ENCODE measurements at places on chromosomes 2 and 18.

DNA sequence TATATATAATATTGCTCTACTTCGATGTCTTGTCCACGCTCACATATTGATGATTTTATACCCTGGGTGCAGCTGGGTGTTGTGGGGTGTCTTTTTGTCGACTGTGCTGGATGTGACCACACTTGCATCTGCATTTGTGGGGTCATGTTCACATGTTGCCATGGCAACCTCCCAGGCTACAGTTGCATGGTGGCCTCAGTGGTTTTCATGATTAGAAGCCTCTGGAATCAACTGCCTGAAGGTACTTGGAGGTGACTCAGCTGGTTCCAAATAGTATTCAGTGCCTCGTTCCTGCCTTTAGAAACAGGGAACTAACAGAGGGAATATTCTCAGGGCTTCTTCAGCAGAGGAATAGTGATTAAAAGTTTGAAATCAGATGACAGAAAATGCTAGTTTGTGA lies 166.3 kb upstream of the NYAP2 start:
- no peak for DNase-seq

DNA sequence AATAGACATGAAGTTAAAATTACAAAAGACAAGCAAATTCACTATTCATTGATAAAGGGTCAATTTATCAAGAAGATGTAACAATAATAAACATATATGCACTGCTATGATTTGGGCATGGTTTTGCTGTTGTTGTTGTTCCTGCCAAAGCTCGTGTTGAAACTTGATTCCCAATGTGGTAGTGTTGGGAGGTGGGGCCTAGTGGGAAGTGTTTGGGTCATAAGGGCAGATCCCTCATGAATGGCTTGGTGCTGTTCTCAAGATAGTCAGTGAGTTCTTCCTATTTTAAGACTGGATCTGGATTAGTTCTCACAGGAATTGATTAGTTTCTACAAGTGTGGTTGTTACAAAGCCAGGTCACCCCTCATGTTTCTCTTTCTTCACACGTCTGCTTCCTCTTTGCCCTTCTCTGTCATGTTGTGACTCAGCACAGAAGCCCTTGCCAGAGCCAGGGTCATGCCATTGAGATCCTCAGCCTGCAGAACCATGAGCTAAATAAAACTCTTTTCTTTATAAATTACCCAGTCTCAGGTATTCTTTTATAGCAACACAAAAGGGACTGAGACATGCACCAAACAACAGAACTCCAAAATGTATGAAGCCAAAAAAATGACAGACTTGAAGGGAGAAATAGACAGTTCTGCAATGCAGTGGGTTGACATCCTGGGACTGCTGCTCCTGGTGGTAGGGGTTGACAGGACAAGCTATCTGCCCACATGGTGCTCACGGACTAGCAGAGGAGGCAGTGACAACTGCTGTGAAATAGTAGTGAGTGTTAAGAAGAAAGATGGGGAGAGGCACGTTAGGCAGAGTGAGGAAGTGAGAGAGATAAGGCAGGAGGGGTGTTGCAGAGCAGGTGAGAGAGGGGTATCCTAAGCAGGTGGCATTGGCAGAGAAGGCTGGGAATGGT lies 18.6 kb upstream of the SKA1 start:
- DNase-seq: no peak

DNA sequence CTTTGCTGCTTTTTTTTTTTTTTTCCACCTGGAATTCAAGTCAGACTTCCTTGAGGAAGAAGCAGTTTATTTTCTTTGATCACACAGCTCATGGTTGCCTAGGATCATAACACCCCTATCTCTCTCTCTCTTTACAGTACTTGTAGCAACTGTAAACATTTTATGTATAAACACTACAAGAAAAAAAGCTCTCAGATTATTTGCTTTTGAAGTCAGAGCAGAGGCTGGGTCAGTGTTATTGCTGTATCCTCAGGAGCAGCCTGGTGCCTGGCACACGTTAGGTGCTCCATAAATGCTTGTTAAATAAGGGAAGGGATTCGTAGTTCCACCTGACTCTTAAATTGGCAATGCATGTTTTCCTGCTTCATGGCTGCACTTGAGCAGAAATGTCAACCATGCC lies 221.2 kb downstream of the TGIF1 start:
- no peak for DNase-seq

DNA sequence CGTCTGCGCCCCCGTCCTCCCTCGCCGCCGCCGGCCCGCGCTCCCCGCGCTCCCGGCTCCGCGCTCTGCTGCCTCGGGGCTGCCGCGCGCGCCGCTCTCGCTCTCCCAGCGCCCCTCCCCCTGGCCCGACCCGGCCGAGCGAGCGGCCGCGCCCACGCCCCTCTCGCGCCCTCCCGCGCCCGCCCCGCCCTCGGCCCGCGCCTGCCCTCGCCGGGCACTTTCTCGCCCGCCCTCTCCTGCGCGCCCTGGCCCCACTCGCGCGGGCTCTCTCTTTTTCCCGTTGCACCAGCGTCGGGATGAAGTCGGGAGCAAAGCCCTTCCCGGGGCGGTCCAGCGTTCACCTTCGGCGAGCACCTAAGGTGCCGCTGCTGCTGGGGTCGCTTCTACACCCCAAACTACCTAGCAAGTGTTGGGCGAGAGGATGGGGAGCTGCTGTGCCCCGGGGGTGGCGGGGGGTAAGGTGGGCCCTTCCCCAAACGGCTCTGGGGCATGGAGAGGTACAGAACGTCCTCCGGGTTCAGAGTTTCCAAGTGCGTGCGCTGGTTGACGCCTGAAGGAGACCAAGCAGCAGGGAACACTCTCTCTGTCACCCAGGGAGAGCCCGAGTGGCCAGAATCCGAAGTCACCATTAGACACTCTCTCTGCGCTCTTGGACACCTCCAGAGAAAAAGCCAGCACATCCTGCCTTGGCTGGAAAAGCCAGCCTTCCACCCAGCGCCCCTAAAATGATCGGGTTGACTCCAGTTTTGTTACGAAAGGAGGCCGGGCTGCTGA lies at the start of gene COLEC12:
TSS of gene COLEC12 (minus strand) at position 70 of the 774 bp plus-strand sequence. CDS start 187 bp downstream, outside the sequence.
- no peak for DNase-seq

DNA sequence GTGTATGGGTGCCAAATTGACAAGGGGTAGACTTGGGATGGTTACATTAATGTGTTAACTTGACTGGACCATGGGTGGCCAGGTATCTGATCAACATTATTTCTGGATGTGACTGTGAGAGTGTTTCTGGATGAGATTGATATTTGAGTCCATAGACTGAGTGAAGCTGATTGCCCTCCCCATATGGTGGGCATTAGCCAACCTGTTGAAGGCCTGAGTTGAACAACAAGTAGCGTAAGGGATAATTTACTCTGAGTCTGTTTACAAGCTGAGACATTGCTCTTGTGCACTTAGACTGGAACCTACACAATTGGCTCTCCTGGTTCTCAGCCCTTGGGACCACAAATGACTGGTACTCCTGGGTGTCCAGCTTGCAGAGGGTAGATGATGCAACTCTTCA lies 240.1 kb downstream of the ASXL3 start:
- no peak for DNase-seq

GRCh38 chr2:151556121-151556520 lies 146.4 kb downstream of the RIF1 start:
- DNase-seq: no peak

- DNase-seq: peak; percentile 54
Measured at GRCh38 chr2:39728941-39729351, 50.1 kb downstream of the THUMPD2 start.

- DNase-seq: no peak
Measured at GRCh38 chr18:51578406-51578980, 381.0 kb upstream of the MEX3C start.

- DNase-seq: no peak
Measured at GRCh38 chr2:136051001-136051724, 65.7 kb upstream of the DARS1 start.

GRCh38 chr2:221203125-221203524 lies 369.0 kb downstream of the EPHA4 start:
- DNase-seq: no peak

DNA sequence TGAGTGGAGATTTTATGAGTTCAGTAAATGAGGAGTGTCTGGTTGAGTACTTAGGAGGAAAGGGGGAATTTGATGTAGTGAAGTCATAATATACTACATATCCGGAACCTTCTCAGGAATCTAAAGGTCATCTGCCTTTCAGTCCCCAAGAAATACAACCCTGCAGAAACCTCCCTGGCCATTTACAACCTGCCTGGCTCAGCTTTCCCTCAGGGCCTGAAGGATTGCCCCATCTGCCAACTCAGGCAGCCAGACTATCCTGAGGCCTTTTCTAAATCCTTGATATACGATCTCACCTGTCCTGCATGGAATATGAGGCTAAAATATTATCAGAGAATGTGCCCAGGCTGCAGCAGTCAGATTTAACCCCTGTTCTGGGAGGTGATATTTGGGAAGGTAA lies 165.4 kb upstream of the SPOPL start:
- DNase-seq: no peak

Measured in stimulated activated CD4-positive, alpha-beta T cell treated with anti-CD3 and anti-CD28 coated beads, Interleukin-2, amount 100 ng/mL, for 24 hours (primary cell).